ENCODE measurements at places on chromosomes 11 and 22. TPM values are rescaled to one million over a fixed set of nuclear protein-coding genes. Genes with fewer than 3 reads are reported as not detected.

GRCh38 chr22:33030923-33031525, 27.2 kb downstream of the SYN3 start:
- H3K27me3 ChIP-seq: peaks cover 40% of the 10 kb centered on the region
- no peak for DNase-seq
- H3K4me3 ChIP-seq: no peak overlapping the region
- H3K36me3 ChIP-seq: peaks cover 2% of the 10 kb centered on the region
- H3K27ac ChIP-seq: no peak overlapping the region

The CHRDL2 gene
- total RNA-seq: not detected

The TEX12 gene
- total RNA-seq: not detected

The PACS1 gene
- total RNA-seq: 90.7 TPM

- H3K4me1 ChIP-seq: peaks cover 13% of the 10 kb centered on the region
- no peak overlapping the region for H3K4me3 ChIP-seq
- no peaks in the 10 kb centered on the region for H3K27me3 ChIP-seq
- peaks cover 6% of the 10 kb centered on the region for H3K36me3 ChIP-seq
- H3K27ac ChIP-seq: no peak overlapping the region
- DNase-seq: no peak
These were observed 85.9 kb downstream of the MICAL3 start for GRCh38 chr22:17938484-17938924.

- H3K36me3 ChIP-seq: no peaks in the 10 kb centered on the region
- no peak overlapping the region for H3K27ac ChIP-seq
- H3K27me3 ChIP-seq: peaks cover 9% of the 10 kb centered on the region
- H3K4me3 ChIP-seq: no peak overlapping the region
These were observed 802.0 kb downstream of the DLG2 start for GRCh38 chr11:84825106-84825660.

The RPS6KA4 gene
- 32.7 TPM for total RNA-seq

- H3K36me3 ChIP-seq: no peaks in the 10 kb centered on the region
- H3K27ac ChIP-seq: no peak overlapping the region
- no peak overlapping the region for H3K4me3 ChIP-seq
- DNase-seq: no peak
- H3K27me3 ChIP-seq: no peaks in the 10 kb centered on the region
- peaks cover 51% of the 10 kb centered on the region for H3K4me1 ChIP-seq
These were observed 18.4 kb downstream of the PHF21A start for GRCh38 chr11:46102843-46103242.

GRCh38 chr22:37101311-37102066, 8.0 kb downstream of the TMPRSS6 start:
- H3K4me1 ChIP-seq: no peaks in the 10 kb centered on the region
- H3K27ac ChIP-seq: no peak overlapping the region
- no peak for DNase-seq
- no peak overlapping the region for H3K4me3 ChIP-seq

- no peak overlapping the region for H3K4me3 ChIP-seq
- no peaks in the 10 kb centered on the region for H3K36me3 ChIP-seq
- DNase-seq: no peak
- H3K27ac ChIP-seq: no peak overlapping the region
These were observed 511.8 kb downstream of the METTL15 start for GRCh38 chr11:28619846-28620540.

The OR51I1 gene
- total RNA-seq: not detected

The TMEM132A gene
- total RNA-seq: 69.8 TPM

GRCh38 chr22:44594951-44595350, 96.9 kb upstream of the RTL6 start:
- no peaks in the 10 kb centered on the region for H3K4me1 ChIP-seq
- no peak for DNase-seq
- H3K27me3 ChIP-seq: peaks cover 27% of the 10 kb centered on the region

DNA sequence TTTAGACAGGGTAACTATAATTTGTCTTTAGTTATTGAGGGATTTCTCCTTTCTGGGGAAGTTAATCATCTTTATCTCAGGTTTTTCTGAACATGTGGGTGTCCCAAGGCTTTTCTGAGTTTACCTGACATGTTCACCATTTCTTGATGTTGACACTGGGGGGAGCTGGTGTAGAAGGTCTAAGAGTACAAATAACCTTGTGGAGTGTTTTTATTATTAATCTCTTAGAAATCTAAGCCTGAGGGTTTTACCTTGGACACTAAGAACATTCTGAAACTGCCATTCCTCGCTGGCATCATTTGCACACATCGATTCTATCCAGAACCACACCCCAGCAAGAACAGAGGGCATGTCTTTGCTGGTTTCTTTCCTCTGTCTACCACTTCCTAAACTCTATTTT, 15.6 kb upstream of the C11orf91 start:
- peaks cover 29% of the 10 kb centered on the region for H3K4me1 ChIP-seq
- H3K27ac ChIP-seq: no peak overlapping the region
- H3K27me3 ChIP-seq: no peaks in the 10 kb centered on the region
- DNase-seq: no peak

DNA sequence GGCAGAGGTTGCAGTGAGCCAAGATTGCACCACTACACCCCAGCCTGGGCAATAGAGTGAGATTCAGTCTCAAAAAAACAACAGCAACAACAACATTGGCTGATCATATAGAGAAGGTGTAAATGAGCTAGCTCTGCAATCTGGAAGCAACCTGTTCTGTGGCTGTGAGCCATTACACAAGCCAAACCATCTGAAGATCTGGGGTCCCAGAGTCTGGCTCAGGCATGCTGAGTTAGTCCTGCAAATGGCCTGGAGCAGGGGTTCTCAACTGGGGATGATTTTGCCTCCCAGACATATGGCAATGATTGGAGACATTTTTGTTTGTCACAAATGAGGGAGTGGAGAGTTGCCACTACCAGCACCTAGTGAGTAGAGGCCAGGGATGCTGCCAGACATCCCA, 42.3 kb upstream of the RAB1B start:
- H3K27me3 ChIP-seq: no peaks in the 10 kb centered on the region
- H3K4me1 ChIP-seq: peaks cover 3% of the 10 kb centered on the region
- H3K27ac ChIP-seq: no peak overlapping the region

All from chondrocyte (in vitro differentiated cells).